ENCODE measurements at places on chromosomes 6 and 20. TPM values are rescaled to one million over a fixed set of nuclear protein-coding genes. Genes with fewer than 3 reads are reported as not detected.
A peak's percentile ranks its signal among the peaks of the same experiment; 100 is the strongest.

Gene TRIM40
- total RNA-seq, result not detected

DNA sequence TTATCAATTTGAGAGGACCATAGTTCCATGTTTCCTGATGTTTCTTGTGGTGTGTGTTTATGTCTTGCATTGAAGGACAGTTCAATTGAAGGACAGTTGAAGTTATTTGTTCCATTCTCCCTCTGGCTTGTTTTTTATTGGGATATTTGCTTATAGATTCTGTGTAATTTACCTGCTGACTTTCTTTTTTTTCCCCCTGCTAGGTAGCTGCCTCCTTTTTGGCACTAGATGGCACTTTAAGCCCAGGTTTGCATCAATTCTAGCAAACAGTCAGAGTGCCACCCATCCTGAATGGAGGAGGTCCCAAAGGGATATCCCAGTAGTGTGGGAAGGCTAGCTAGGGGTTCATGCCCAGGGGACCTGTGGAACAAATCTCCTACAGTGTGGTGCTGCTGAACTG, 78.1 kb downstream of the CFAP61 start:
- peak; percentile 26 for DNase-seq

GRCh38 chr20:13037727-13038126, 29.0 kb downstream of the SPTLC3 start:
- DNase-seq, result peak; percentile 86

DNA sequence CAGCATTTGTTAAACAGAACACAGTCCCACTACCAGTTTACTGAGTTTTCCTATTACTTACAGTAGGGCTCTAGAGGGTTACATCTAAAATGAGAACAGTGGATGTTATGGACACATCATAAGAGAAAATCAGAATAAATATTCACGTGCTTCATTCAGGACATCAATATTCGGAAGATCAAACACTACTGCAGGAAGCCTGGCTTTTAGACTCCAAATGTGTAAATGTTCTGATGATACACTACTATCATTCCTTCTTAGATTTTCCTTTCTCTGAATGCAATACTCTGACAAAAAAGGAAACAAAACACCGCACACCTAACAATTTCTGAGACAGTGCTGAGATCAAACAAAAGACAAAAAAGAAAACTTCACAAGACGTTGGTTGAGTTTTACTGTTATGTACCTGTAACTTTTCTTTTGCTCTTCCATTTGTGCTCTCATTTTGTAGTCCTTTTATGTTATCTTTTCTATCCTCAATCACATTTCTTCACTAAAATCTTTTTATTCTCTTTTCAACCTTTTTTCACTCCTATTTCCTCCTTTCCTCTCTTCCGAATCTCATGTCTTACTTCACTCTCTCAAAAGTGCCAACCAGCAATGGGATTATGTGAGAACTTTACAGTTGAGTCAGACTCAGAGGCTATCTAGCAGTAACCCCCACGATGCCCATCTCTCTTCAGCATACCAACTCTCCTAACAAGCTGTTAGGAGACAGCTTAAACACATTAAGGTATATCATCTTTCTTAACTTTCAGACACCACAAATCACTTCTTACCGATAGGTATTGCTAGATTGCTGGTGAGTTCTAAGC, 1.7 kb downstream of the FAM184A start:
- no peak for DNase-seq

GRCh38 chr6:79072640-79073181, 5.3 kb downstream of the PHIP start:
- no peak for DNase-seq

DNA sequence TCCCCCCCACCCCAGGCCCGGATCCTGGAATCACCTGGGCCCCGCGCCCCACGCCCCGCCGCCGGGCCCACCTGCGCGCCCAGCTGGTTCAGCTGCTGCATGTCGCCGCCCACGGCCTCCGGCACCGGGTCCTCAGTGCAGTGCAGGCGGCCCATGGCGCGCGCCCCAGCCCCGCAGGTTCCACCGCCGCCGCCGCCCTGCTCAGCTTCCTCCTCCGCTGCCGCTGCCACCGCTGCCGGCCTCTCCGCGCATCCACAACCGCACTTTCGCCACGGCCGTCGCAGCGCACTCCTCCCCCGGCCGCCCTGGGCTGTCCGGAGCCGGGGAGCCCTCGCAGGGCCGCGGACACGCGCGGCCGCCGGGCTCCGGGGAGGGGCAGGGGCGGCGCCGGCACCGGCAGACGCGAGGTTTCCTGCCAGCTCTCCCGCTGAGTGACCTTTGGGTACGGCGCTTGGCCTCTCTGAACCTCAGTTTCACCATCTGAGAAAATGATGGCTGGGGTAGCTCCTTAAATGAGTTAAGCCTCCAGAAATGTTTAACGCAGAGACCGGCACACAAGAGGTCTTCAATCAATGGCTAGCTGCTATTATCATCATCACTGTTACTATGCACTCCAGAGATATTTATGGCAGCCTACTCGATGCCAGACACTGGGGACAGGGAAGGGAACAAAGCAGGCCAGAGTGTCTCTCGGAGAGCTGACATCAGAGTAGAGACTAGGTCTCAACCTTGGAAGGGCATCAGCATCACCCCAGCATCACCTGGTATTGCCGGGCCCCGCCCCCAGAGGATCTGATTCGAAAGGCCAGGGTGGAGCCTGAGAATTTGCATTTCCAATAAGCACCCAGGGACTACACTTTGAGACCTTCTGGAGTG, at the start of gene COMMD7:
Gene COMMD7 (minus strand): TSS at position 231 of the 876 bp plus-strand sequence. CDS start 76 bp downstream, at position 155.
- DNase-seq, result peak; percentile 23

All from HT1080 (cell line).